ENCODE measurements at places on chromosomes 11 and 22. TPM values are rescaled to one million over a fixed set of nuclear protein-coding genes. Genes with fewer than 3 reads are reported as not detected.

The SYVN1 gene
- polyA plus RNA-seq = 46.0 TPM

DNA sequence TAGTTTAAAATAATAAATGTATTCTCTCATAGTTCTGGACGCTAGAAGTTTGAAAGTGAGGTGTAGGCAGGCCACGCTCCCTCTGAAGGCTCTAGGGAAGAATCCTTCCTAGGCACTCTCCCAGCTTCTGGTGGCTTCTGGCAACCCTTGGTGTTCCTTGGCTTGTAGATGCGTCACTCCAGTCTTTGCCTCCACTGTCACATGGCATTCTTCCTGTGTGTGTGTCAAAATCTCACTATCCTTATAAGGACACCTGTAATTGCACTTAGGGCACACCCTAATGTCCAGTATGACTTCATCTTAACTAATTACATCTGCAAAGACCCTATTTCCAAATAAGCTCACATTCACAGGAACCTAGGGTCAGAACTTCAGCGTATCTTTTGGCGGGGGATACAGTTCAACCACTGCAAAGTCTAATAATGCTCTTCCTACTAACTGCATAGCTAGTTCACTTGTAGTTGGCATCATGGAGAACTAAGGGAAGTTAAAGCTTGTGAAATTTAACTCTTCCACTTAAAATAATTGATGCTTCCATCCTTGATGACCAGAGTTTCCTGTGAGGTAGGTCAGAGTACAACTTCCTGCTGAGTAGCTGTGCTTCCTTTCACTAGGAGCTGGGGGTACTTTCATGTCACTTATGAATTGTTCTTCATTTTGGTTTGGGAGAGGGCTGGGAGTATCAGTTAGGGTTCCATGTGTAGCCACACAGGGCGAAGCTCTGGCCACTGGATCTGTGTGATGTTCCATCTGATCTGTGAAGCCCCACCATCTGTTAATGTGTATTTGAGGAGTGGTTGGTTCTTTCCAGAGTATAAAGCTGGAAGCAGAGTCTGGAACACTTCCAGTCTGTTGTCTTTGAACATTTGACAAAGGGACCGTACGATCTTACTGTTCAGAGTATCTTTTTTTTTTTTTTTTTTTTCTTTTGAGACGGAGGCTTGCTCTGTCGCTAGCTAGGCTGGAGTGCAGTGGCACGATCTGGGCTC lies 10.5 kb downstream of the YWHAH start:
- H3K27ac ChIP-seq = no peak overlapping the region
- no peak overlapping the region for H3K4me3 ChIP-seq
- peaks cover 24% of the 10 kb centered on the region for H3K4me1 ChIP-seq
- no peaks in the 10 kb centered on the region for H3K27me3 ChIP-seq

DNA sequence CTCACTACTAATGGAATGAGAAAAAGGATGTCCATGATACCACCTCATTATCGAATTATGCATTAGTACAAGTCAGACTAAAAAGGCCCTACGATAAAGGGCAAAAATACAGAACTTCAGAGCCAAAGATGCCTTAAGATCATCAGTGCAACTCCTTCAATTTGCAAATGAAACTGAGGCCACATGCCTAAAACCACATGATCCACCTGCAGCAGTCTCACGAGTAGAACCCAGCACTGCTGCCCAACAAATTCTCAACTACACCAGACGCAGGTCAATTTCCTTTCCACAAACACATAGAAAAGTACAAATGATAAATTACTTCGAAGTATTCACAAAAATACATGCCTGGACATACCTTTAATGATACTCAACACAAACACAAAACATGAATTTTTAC lies 20.1 kb downstream of the KMT5B start:
- H3K36me3 ChIP-seq = no peaks in the 10 kb centered on the region
- no peaks in the 10 kb centered on the region for H3K27me3 ChIP-seq
- no peak overlapping the region for H3K27ac ChIP-seq
- DNase-seq = no peak

DNA sequence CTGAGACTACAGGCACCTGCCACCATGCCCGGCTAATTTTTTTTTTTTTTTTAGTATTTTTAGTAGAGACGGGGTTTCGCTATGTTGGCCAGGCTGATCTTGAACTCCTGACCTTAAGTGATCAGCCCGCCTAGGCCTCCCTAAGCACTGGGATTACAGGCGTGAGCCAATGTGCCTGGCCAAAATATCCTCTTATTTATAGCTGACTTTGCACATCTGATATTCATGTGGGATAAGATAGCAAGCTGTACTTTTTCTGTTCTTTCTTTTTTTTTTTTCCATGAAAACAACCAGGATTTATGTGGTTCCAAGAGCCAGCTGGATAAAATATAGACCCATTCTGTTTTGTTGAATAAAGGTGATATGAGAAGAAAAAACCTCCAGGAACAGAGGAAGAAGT lies 12.1 kb upstream of the XBP1 start:
- H3K27me3 ChIP-seq = no peaks in the 10 kb centered on the region

GRCh38 chr22:48820481-48821345 lies 1007.0 kb downstream of the BRD1 start:
- H3K4me3 ChIP-seq = no peak overlapping the region
- no peak overlapping the region for H3K27ac ChIP-seq
- no peak for DNase-seq

DNA sequence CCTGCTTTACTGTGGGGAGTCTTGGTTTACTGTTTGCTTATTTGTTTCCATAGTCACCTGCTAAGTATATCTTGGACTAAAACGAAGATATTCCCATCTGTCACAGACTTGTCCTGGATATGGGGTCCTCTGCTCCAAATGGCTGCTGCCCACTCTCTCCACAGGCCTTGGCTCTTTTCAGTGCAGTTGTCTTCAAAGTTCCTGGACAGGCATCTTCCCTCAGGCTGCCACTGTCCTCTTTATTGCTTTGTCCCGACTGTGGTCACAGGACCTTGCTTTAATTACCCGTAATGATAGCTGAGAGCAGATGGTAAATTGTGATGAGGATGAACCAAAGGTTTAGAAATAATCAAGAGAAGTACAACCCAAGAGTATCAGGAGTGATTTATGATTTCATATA lies 713.9 kb upstream of the CCDC179 start:
- no peak overlapping the region for H3K4me3 ChIP-seq
- no peaks in the 10 kb centered on the region for H3K36me3 ChIP-seq
- H3K27ac ChIP-seq = no peak overlapping the region
- H3K27me3 ChIP-seq = no peaks in the 10 kb centered on the region

All from adrenal gland (tissue), 19 donors.